ENCODE measurements at places on chromosomes 4 and X.

GRCh38 chr4:169492436-169493163, 119.8 kb downstream of the NEK1 start:
- no peak for DNase-seq

DNA sequence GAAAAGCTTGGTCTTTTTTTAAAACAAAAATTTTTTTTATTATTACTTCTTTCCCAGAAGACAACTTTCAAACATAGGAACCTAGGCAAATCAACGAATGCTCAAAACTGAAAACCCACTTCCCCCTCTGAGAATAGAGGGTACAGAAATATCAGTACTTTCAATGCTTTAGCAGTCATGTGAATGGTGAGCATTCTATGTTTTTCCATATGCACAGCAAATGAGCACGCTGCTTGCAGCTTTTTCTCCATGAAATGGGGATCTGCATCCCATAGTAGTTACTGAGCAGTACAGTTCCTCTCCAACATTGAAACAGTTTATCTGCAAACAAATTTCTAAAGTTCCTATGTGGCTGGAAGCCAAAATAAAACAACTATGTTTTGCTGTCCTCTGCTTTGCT, 108.4 kb upstream of the BMP2K start:
- DNase-seq, result no peak

DNA sequence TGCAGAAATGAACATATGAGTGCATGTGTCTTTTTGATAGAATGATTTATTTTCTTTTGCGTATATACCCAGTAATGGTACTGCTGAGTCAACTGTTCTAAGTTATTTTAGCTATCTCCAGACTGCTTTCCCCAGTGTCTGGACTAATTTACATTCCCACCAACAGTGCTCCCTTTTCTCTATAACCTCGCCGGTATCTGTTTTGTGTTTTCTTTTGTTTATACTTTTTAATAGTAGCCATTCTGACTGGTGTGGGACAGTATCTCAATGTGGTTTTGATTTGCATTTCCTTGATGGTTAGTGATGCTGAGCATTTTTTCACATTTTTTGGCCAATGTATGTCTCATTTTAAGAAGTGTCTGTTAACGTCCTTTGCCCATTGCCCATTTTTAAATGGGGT, 218.6 kb upstream of the KCNIP4 start:
- DNase-seq, result no peak

DNA sequence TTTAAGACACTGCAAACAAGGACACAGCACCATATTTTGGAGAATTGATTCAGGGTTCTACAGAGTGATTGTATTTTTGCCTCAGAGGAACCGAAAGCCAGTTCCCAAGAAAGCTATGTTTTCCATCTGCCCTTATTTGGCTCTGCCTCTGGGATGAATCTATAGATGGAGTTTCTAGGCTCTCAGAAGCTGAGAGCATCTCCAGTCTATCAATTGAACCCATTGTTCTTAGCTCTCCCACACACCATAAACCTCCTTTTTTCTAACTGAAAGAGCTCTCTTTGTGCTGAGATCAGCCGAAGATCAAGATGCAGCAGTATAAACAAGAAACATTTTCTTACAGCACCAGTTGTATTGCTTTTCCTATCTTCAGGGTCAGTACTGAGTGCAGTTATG, 16.9 kb downstream of the PLP1 start:
- DNase-seq, result no peak

- DNase-seq, result no peak
Observed at GRCh38 chrX:134688839-134689238, 30.6 kb upstream of the PLAC1 start.

DNA sequence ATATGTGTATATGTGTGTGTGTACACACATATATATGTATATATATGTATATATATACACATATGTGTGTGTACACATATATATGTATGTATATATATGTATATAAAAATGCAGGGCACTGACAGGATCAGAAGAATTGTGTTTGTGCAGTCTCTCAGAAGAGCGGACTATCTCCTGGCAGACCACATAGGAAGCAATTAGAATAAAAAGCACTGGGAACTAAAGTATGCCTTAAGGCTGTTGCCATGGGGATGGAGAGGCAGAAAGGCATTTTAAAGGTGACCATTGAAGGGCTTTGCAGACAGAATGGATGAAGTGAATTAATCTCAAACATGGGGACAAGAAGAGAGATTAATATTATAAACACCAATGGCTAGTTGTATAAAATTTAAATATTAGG, 33.7 kb upstream of the USP51 start:
- no peak for DNase-seq

- DNase-seq, result peak; percentile 49
Observed at GRCh38 chrX:3713225-3713936, at the start of gene PRKX. TSS of gene PRKX (minus strand) at chrX:3713649. CDS start at chrX:3713253, 396 bp downstream.

GRCh38 chr4:128385683-128386304, 98.2 kb upstream of the PGRMC2 start:
- no peak for DNase-seq

- no peak for DNase-seq
Observed at GRCh38 chr4:55635741-55636655, at the start of gene NMU. TSS of gene NMU (minus strand) at chr4:55636298. CDS start at chr4:55636192, 106 bp downstream.

DNA sequence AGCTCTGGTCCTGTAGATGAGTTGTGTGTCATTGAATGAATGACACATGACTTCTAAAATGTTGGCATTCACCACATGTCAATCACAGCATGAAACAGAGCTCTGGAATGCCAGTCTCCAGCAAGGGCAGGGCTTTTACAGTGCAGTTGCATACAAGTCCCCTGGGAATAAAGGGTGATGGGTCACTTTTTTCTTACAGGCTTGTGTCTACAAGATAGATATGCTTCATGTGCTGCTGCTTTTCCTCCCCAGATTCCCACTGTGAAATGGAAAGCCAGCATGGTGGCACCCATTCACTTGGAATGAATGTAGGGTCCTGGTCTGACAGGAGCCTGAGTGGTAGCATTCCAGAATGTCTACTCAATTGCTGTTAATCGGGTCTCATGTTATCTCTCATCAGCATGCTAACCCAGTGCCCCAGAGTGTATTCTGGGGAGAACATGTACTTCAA, 159.1 kb upstream of the KIT start:
- no peak for DNase-seq

DNA sequence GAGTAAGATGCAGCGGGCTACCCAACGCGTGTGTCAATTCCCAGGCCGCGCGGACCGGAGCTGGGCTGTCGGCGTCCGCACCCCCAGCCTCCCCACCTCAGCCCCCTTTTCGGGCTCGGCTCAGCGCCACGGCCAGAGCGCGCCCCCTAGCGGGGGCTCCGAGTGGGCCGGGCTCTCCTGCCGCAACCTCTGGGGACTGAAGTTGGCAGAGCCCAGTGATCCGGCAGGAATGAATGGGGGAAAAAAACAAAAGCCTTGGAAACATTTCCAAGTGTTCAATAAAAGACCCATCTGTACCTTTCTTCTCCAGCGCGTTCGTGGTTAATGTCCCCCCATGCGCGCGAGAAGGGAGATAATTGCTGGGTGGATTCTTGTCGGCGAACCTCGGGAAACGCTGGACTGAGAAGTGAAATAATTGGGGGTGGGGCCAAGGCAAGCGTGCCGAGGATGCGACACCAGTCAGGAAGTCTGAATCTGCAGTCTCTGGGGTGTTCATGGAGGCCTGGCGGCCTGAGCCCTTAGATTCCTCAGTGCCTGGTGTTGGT, 5.2 kb upstream of the ARX start:
- no peak for DNase-seq

DNA sequence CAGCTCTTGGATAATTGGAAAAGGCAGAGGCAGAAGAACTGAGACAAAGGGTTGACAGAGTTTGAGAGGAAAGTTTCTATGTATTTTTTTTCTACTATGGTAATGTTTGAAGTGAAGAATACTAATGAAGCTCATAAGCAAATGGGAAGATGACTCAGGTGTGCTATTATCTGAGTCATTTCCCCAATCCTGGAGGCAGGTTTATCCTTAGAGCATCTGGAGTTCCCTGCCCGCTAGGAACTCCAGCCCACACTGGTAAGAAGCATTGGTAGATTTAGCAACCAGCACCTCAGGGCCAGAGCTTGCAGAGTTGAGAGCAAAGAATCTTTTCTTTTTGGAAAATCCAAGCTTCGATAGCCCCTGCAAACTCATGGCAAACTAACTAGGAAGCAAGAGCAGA, 55.2 kb downstream of the DOCK11 start:
- no peak for DNase-seq

DNA sequence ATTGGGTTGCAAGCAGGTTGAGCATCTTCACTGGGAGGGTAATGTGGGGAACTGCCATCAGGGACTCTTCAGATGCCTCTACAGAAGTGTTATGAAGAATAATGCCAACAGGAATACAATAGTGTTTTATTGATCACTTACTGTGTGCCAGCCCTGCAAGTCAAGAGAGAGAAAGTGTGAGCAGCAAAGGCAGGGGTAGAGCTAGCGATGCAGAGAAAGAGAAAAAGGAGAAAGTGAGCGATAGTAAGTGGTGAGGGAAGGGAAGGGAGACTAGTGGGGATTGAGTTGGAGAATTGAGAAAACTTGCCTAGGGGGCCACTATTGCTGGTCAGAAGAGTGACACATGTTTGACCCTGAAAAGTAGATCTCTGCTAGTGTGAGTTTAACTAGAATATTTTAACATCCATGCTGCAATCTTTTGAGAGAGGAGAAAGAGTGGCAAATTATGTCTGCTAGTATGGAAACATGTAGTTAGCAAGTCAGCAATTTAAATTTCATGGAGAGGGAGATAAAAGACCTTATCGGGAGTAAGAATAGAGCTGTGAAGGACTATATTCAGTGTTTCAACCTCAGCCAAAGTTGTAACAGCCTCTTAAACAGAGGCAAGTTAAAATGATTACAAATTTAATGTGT, 12.2 kb downstream of the AFF1 start:
- DNase-seq, result no peak

GRCh38 chrX:17986440-17986839, 125.3 kb upstream of the RAI2 start:
- no peak for DNase-seq

DNA sequence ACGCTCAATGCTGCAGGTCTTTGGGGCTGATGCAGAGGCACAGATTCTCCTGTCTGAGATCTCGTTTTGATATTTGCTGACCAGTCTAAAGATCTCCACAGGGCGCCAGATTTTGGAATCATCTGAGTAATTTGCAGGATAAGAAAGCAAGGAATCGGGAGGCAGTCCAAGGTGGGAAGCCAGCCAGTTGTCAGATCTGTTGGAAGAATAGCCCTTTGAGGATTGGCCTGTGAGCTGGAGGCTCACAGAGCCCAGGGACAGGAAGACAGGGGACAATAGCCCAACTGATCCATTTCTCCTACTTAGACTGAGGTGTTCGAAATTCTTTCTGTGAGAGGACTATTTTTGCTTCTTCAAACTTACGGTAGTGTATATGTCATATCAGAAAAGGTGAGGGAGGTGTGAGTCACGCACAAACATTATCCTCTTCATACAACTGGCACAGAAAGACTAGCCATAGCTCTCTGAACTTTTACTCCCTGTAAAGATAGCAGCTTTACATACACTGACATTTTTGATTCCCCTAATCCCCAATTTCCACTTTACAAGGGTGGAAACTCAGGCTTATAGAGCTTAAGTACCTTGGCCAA, 8.8 kb downstream of the DIPK2B start:
- peak; percentile 0 for DNase-seq

DNA sequence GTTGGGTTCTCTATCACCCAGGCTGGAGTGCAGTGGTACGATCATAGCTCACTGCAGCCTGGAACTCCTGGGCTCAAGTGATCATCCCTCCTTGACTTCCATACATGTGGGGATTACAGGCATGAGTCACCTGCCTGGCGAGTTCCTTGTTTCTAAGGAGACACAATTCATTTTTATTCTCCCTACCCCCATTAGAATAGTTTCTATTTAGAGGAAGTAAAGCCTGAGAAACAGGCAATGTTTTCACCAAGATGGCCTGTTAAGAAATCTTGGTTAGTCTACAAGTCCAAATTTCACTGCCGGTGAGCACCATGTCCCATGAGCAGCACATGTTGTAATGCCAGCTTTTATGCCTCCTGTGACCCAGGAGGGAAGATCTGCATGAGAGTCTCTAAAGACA, 5.7 kb downstream of the CYBB start:
- DNase-seq, result no peak

- DNase-seq, result no peak
Observed at GRCh38 chrX:136210243-136210642, 41.0 kb downstream of the MAP7D3 start.

DNA sequence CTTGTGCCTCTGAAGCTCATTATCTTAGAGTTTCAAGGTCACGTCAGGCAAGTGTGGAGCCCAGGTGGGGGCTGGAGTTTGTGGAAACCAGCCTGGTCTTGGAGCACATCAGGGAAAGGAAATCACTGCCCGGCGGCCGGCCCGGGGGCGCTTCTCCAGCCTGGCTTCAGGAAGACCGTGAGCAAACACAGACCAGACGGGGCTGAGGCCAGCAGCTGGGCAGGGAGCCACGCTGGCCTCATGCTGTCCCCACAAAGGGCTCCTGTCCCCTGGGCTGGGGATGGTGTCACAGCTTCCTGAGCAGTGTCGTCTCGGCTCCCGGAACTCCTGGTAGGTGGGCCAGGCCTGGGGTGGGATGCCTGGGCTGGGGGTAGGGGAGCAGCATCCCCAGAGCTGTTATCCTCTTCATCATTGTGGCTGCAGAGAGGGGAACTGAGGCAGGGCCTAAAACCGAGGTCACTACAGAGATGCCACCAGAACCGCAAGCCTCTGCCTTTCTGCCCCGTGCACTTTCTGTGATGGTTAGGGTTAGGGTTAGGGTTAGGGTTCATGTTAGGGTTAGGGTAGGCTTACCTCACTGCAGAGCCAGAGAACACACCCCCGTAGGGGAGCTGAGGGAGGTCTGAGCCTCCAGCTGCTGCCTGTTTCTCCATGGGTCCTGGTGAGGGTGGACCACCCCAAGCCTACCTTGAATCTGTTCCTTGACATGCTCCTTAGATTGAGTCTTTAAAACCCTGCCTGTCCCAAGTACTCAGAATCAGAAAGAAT, 77.5 kb downstream of the HTRA3 start:
- no peak for DNase-seq

GRCh38 chr4:141587897-141588296, 48.5 kb upstream of the IL15 start:
- no peak for DNase-seq

DNA sequence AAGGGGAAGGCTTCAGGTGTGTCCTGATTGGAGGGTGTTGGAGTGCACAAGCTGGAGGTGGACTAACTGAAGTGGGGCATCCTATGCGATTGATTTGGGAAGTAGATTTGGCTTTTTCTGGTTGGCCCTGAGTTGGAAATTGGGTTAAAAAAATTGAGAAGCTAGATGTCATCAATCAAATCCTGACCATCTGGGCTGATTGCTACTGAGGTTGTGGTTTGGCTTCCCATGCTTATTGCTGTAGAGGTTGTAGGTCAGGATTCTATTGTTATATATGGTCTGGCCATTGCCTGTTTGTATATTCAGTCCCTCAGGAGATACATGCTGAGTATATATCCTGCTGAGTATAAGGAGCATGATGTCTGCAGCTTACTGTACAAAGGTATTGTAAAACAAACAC, 7.7 kb upstream of the ZNF81 start:
- no peak for DNase-seq

- DNase-seq, result no peak
Observed at GRCh38 chr4:145614233-145614610, 5.0 kb upstream of the MMAA start.

DNA sequence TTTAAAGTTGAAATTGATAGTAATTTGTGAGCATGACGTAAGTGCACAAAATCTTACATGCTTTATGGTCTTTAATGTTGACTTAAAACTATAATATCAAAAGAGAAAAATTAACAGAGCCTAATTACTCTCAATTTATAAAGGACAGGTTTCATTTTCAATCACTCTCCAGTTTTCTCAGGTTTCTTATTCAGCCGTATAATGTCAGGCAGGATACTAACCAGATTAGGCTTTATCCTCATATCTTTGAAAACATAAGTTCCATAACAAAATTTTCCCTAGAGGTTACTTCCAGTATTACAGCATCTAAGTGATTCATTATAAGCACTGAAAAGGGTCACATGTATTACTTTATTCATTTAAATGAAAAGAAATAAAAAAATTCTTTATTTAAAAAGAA, 492.1 kb downstream of the PACRGL start:
- DNase-seq, result no peak
